Stimulated activated CD4-positive, alpha-beta T cell treated with anti-CD3 and anti-CD28 coated beads, Interleukin-15, amount 100 ng/mL, for 1 hour (primary cell): ENCODE measurements at places on chromosomes 12 and 14.

- DNase-seq: no peak
These were observed 770 bp downstream of the ABHD4 start for GRCh38 chr14:22598896-22599244.

DNA sequence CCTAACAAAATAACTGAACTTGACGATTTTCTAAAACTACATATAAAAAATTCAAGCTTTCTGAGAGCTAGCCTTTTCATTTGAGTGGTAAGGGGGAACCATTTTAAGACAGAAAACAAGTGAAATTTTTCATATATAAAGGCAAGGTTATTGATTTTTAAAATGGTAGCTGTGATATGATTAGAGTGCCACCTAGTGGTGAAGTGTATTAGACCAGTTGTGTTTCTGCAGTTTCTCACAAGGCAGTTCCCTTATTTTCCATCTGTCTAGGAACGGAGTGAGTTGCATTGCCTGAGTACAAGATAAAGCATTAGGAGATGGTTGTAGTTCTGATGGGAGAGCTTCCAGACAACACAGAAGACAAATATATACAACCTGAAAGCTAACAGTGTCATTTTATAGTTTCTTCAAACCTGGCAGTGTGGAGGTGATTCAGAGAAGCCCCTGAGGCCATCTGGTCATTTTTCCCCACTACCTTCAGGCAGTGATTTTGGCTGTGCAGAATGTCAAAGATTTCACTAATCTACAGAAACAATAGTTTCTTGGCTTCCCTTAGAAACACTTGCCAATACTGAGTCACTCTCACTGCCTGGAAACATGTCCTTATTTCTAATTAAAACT, 180.8 kb downstream of the C12orf50 start:
- DNase-seq: no peak

DNA sequence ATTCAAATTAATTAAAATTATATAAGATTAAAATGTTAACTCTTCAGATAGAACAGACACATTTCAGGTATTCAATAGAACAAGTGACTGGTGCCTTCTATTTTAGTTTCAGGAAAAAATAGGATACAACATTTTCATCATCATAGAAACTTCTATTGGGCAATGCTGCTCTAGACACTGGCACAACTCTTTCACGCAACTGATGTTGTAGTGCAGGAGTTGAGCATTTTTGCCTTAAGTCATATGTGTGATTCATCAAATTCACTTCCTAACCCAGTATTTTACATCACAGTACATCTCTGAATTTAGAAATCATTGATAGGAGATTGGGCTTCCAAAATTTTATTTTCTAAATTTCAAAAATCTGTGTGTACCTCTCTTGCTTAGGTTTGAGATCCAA, 215.4 kb upstream of the DIO2 start:
- no peak for DNase-seq

- no peak for DNase-seq
These were observed 25.7 kb downstream of the ALKBH1 start for GRCh38 chr14:77682158-77682553.

DNA sequence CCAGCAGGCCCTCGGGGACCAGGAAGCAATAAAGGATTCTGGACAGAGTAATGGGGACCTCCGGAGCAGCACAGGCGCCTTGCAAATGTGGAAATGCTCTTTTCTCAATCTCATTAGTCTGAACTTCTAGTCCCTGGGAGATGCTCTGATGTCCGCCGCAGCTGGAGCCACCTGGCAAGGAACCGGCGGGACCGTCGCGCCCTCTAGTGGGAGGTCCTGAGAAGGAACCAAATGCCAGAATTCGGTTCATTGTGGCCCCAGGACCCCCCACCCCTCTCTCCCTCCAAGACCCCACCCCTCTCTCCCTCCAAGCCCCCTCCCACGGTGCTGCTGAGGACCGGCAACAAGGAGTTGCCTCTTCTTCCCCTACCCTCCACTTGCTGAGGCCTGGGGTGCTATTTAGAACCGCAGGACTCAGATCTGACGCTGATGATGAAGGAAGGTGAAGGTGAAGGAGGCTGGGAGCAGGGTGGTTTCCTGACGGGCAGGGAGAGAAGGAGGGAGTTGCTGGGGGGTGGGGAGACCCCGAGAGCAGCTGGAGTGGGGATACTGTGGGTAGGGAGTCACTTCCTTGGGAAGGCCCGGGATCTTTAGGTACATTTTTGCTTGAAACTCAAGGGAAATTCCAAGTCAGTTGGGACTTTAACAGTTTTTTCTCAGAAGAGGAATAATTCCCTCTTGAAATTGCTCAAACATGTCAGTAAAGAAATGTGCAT, 42.5 kb downstream of the SMIM41 start:
- peak; percentile 29 for DNase-seq

- DNase-seq: no peak
These were observed 17.3 kb upstream of the KLRB1 start for GRCh38 chr12:9625019-9625418.

GRCh38 chr12:100959481-100959880, 164.9 kb downstream of the ANO4 start:
- no peak for DNase-seq

GRCh38 chr12:16611146-16611545, 5.2 kb upstream of the LMO3 start:
- DNase-seq: no peak

GRCh38 chr14:64510825-64511671, 6.5 kb downstream of the ZBTB1 start:
- DNase-seq: no peak

DNA sequence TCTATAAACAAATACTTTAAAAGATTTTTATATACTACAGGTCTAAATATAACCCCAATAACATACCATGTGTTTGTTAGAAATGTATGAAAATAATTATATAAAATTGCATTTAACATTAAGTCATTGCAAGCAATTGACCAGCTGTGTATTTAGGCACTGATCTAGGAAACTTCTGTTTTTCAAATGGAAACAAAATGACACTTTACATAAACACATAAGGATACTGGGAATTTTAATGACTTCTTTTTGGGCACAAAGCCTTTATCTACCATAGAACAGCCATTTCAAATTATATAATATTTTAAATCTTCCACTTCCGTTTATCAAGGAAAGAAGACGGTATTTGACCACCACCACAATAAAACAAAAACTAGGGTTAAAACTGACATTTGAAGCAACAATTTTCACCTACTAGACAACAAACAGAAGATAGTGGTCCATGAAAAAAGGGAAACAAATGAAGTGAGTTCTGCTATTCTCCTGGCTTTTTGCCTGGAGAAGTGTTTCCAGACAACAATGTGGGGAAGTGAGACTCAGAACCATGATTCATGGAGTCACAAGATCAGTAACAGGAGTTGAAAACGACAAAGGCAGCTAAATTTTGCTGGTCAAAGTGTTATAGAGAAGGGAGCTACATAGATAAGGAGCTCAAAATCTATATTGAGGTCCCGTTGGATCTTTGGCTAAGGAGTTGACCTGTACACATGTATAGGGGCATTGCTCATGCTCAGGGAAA, 475.1 kb downstream of the TRHDE start:
- no peak for DNase-seq

GRCh38 chr12:67593041-67593440, 55.5 kb upstream of the DYRK2 start:
- DNase-seq: no peak

- no peak for DNase-seq
These were observed 18.9 kb downstream of the CCDC88C start for GRCh38 chr14:91398707-91399106.

DNA sequence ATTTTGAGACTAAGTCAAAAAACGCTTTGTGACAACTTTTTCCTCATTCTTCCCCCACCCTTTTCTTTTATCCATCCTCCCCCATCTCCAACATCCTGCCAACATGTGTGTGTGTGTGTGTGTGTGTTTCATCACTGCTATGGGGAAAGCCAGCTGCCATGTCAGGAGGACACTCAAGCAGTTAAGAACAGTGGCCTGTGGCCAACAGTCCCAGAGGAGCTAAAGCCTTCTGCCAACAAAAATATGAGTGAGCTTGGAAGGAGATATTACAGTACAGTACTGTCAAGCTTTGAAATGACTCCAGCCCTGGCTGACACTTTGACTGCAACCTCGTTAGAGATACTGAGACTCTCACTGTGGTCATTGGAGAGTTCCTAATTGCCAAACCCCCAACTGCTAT, 5.0 kb upstream of the CSRP2 start:
- DNase-seq: no peak

DNA sequence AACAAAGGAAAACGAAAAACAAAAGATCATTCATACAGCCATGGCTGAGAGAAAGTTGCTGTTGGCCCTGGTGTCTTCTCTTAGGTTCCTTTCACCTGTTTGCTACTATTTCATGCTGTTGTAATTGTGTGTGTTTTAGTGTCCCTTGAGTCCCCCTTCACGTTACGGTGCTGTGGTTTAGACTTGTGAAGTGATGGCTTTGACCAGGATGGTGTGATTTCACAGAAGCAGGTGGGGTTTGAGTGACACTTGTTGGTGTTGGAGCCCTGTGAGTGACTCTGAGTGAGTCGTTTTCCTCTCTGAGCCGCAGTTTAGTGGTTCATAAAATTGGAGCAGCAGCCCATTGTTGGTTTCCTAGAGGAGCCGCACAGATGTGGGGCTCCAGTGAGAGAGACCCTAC, 635.4 kb downstream of the VRK1 start:
- DNase-seq: no peak

GRCh38 chr12:58443981-58444371, 476.3 kb downstream of the LRIG3 start:
- DNase-seq: no peak

- no peak for DNase-seq
These were observed 22.8 kb upstream of the RPLP0 start for GRCh38 chr12:120223458-120224303.

DNA sequence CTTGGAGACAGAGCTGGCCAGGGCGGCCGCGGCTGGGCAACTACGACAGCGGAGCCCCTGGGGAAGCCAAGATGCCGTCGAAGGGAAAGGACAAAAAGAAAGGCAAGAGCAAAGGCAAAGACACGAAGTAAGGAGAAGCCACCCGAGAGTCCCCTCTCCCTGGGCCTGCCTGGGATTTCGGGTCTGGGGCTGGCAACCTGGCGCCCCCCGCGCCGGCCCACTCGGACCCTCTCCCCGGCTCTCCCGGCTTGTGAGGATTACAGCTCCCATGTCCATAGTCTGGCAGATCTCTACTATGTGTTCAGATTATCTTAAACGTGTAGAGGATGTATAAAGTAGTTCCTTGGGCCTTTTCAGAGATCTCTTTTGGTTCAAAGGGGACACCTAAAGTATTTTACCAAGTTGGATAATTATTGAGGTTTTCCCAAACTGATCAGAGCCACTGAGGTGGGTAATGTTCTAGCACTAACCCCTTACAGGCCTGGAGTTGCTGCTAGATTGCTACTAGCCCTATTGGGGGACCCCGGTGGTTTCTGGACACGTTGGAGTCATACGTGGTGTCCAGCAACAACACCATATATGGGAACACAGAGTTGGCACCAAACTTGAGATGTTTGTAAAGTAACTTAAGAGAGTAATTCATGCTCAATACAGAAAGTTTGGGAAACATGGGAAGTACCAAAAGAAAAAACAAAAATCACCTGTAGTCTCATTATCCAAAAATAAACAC, 424 bp downstream of the BBOF1 start:
- DNase-seq: no peak

DNA sequence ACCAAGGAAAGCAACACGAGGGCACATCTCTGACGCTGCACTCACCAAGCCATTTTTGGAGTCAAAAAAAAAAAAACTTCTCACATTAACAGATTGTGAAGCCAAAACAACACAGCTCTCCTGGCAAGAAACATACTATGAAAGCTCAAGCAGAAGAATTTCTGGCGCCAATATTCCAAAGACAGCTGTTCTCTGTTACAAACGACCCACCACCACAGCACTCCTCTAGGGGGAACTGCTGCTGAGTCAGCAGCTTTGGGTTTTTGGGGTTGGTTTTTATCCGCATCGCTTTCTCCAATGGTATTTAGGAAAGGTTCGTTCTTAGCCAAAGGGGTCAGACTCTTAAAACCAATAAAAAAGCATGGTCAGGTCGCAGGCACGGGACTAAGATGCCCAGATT, 379.4 kb downstream of the RPS29 start:
- DNase-seq: no peak
